ENCODE measurements at places on chromosomes 12 and 14. TPM values are rescaled to one million over a fixed set of nuclear protein-coding genes. Genes with fewer than 3 reads are reported as not detected.

ADAM21 gene
- total RNA-seq = not detected

EMP1 gene
- total RNA-seq = 75.2 TPM

SRRM4 gene
- not detected for total RNA-seq

TAS2R9 gene
- total RNA-seq = not detected

CCND2 gene
- not detected for total RNA-seq

ARMH4 gene
- 0.50 TPM for total RNA-seq

SPSB2 gene
- 23.2 TPM for total RNA-seq

LRRC10 gene
- total RNA-seq = not detected

DLK1 gene
- 0.36 TPM for total RNA-seq

MYH6 gene
- total RNA-seq = not detected
